ENCODE measurements at places on chromosomes 3 and 15.

- no peak for DNase-seq
Observed at GRCh38 chr15:96020133-96020532, 310.4 kb upstream of the NR2F2 start.

- DNase-seq = no peak
Observed at GRCh38 chr3:16033889-16034687, 140.4 kb upstream of the GALNT15 start.

GRCh38 chr3:42425736-42426407 is 15.5 kb upstream of the LYZL4 start:
- DNase-seq = no peak

DNA sequence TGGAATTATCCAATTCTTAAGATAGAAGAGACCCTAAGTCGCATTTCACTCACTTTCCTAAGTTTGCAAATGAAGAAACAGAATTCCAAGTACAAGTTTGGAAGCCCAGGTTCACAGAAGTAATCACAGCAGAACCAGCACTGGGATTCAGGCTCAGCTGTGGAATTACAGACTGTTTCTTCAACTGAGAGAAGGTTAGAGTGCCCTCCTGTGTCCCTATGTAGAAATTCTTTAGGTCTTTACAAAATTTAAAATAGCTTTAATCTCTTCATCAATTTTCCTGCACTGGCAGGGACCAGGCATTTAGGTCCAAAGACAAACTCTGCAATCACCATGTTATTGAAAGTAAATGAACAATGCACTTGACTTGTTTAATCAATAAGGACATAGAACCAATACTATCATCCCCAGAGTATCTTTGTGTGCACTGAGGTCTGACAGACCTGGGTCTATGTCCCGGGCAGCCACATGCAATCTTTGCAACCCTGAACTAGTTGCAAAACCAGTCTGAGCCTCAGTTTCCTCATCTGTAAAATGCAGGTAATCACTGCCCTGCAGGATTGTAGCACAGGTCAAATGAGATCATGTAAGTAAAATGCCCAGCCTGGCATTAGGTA is 96.3 kb upstream of the ZBED2 start:
- no peak for DNase-seq

GRCh38 chr3:183662099-183662498 is 26.7 kb downstream of the KLHL24 start:
- no peak for DNase-seq

DNA sequence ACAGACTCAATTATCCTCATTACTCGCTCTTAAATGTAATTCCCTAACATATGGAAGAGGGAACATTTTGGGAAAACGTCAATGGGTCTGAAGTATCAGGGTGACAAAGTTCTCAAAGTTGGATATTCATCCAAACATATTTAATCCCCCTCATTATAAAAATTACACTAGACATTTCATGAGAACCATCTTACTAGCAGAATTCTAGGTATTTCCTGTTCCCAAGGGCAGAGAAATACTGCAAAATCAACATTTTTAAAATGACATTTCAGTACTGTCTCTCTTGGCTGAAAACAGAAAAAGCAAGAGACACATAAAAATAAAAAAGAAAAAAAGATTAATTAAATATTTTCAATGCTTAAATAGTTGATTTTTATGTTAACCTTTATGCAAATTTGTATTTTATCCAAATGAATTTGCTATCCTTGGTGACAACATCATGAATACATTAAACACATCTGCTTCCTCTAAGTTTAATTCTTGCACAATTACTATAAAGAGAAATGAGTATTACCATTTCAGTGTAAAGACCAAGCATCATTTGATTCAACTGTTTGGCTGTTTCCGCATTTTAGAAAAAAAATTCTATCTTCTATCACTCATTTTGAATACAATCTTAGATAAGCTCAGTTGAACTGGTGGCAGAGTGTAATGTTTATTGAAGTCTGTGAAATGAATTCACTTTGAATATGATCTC is 114.8 kb upstream of the COL8A1 start:
- no peak for DNase-seq

DNA sequence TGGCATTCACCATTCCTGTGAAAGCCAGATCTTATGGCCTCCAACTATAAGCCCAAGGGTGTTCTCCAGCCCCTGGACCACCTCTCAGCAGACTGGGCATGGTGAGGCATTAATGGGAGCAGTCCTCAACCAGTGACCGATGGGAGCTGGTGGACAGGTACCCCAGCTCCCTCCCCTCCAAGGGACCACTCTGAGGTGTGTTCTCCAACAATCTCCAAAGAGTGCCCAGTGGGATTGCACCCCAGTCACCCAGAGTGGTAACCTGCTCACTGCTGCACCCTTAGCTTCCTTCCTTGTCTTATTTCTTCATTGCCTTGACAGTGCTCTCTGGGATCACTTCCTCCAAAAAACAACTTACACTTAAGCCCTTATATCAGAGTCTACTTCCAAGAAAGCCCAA is 8.2 kb upstream of the ITGA11 start:
- DNase-seq = no peak

DNA sequence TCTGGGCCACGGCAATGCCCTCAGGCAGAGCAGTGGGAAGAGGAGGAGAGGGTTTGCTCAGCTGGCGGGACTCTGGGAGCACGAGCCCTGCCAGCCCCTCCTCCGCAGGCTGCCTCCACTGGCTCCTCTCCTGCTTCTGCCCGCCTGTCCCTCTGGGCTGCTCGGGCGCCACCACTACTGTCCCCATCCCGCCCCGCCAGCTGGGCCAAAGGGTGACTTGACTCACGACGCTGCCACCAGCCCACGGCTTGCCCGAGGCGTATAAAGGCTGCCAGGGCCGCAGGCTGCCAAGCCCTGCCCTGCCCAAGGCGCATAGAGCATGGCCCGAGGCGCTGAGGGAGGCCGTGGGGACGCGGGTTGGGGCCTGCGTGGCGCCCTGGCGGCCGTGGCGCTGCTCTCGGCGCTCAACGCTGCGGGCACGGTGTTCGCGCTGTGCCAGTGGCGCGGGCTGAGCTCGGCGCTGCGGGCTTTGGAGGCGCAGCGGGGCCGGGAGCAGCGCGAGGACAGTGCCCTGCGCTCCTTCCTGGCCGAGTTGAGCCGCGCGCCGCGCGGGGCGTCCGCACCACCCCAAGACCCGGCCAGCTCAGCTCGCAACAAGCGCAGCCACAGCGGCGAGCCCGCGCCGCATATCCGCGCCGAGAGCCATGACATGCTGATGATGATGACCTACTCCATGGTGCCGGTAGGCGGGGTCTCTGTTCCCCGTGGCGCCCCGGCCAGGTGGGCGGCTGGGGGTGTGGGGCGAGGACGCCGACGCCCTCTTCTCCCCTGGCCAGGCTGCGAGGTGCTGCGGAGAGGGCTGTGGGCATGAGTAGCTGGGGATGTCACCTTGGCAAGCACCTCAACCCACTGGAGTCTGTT is at the start of gene GLDN:
Gene GLDN (plus strand): TSS at position 290 of the 861 bp plus-strand sequence. CDS start 30 bp downstream, at position 320.
- no peak for DNase-seq

- no peak for DNase-seq
Observed at GRCh38 chr3:69763458-69763857, 24.2 kb downstream of the MITF start.

DNA sequence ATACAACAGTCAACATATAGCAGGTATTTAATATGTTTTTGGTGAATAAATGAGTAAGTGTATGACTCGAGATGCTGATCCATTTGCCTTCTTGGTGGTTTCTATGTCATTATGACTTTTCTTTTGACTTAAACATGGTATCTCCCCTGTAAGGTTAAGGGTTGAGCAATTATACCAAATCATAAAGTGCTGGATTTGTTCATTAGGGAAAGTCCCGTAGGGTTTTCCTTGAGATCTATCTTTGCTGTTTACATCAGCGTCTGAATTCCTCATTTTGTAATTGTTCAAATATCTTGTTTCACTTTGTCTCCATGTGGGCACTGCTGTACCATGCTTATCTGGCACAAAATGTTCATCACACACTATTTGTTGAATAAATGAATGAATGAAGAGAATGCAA is 562.6 kb downstream of the EDEM1 start:
- no peak for DNase-seq

DNA sequence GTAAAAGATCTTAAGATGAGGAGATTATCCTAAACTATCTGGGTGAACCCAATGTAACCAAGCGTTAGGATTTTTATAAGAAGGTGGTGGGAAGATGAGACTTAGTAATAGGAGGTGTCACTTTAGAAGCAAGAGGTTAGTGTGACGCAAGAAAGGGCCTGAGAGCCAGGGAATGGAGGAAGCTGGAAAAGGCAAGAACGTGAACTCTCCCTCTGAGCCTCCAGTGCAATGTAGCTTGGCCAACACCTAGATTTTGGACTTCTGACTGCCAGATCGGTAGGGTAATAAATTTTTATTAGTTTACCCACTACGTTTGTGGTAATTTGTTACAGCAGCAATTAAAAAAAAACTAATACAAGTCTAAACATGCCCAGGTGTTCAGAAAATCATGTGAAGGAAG is 20.8 kb upstream of the CNTN6 start:
- no peak for DNase-seq

- DNase-seq = no peak
Observed at GRCh38 chr3:15977598-15978232, 179.9 kb upstream of the ANKRD28 start.

DNA sequence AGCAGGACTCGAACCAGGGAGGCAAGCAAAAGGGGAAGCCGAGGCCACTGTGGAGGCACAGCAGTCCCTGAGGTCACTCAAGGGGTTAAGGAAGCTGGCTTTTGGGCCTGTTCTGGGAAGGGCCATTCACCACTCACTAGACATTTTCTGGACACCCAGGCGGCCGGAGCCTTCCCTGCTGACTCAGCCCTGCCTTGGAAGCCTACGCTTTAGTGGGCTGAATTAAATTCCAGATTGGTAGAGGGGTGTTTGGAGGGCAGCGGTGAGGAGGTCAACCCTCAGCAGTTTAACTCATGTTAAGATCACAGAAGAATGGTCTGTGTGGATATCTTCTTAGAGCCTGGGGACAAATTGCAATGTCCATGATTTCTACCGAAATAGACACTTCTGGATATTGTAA is 152.8 kb downstream of the GABRG3 start:
- DNase-seq = no peak

GRCh38 chr3:122324871-122325323 is at the start of gene CSTA:
CSTA (plus strand) TSS chr3:122325248; CDS start chr3:122325293, 45 bp downstream.
- no peak for DNase-seq

- DNase-seq = no peak
Observed at GRCh38 chr3:115616461-115616860, 6.8 kb upstream of the GAP43 start.

- DNase-seq = no peak
Observed at GRCh38 chr3:166582236-166582635, 745.0 kb upstream of the BCHE start.

DNA sequence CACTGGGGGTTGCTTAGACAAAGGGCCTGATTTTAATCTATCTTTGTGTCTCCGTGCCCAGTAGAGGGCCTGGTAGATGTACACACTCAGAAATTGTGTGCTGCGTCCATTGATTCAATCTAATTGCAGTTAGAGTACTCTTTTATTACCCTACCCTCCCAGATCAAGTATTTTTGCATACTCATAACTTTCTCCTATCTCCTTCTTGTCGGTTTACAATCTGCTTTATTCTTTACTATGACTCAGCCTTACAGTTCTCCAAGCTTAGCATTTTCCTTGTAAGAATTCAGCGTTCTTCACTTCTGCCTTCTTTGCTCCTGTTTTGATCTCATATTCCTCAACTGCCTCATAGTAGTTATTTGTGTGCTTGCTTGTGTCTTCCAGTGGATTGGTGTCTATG is 124.5 kb upstream of the ARRDC4 start:
- DNase-seq = no peak

DNA sequence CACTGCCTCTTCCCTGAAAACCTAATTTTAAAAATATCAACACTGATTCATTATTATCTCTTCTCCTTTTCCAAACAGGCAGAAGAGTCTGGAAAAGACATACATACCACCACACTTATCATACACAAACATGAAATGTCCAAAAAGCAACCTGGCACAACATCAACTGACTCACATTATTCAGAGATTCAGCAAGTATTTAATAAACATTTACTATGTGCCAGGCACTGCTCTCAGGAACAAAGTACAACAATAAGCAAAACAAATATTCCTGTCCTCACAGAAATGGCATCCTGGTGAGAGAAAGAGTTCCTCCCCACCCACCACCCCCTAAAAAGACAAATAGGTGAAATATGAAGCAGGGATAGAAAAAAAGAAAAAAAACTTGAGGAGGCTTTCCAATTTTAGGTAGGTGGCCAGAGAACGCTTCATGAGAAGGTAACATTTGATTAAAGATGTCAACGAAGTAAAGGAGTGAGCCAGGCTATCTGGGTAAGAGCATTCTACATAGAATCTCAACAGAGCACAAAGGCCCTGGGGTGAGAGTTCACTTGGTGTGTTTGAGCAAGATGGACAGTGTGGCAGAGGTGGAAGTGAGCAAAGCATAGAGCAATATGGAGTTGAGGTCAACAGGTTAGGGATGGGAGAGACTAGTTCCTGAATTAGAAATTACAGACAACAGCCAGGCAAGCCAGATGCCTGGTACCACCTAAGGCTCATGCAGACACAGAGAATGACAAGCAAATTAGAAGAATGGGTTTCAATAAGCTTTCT is 141.7 kb downstream of the OSBPL10 start:
- no peak for DNase-seq

GRCh38 chr3:177529071-177529550 is 331.8 kb upstream of the TBL1XR1 start:
- DNase-seq = no peak

- DNase-seq = no peak
Observed at GRCh38 chr3:128163432-128163831, 10.2 kb downstream of the EEFSEC start.

DNA sequence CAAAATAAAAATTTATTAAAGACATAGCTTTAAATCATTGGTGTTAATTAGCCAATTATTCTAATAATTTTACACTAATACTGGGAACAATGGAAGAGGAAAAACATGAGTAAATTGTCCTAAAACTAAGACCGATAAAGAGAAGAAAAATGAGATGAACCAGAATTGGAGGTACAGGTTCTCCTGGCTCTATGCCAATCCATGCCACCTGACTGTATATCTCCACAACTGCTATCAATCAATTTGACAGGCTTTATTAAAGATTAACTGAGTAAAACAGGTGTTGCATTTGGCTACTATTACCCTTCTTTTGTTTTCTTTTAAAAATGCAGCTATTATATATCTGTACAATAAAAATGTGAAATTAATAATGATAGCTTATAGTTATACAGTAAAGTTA is 850.0 kb downstream of the CADM2 start:
- DNase-seq = no peak

GRCh38 chr3:12966847-12967605 is 106.2 kb downstream of the IQSEC1 start:
- no peak for DNase-seq
